Activated T-cell treated with anti-CD3 and anti-CD28 coated beads, Interleukin-2, amount 50 U/mL, for 4 hours (primary cell): ENCODE measurements at places on chromosomes 2 and 18. TPM values are rescaled to one million over a fixed set of nuclear protein-coding genes. Genes with fewer than 3 reads are reported as not detected.

- DNase-seq = no peak
Measured at GRCh38 chr18:21183670-21184069, 58.4 kb upstream of the GREB1L start.

- no peak for DNase-seq
Measured at GRCh38 chr2:222293660-222294630, 4.9 kb downstream of the PAX3 start.

GRCh38 chr2:66580166-66581049, 145.5 kb downstream of the MEIS1 start:
- no peak for DNase-seq

GRCh38 chr2:1869987-1870386, 125.7 kb upstream of the PXDN start:
- no peak for DNase-seq

DNA sequence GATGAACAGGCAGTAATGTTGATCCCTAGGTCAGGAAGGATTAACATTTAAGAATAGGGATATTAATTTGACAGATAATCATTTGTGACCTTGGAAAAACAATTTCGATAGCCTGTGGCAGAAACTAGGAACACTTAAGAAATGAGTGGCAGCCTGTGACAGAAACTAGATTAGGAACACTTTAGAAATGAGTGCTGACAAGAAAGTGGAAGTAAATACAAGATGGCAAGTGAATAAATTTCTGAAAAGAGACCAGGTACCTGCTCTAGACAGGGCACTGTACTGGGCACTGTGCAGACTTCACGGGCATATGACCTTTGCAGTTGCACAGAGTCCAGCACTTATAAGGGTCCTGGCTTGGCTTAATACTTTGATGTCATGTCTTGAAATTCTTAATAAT, 5.5 kb upstream of the HNRNPA3 start:
- no peak for DNase-seq

DNA sequence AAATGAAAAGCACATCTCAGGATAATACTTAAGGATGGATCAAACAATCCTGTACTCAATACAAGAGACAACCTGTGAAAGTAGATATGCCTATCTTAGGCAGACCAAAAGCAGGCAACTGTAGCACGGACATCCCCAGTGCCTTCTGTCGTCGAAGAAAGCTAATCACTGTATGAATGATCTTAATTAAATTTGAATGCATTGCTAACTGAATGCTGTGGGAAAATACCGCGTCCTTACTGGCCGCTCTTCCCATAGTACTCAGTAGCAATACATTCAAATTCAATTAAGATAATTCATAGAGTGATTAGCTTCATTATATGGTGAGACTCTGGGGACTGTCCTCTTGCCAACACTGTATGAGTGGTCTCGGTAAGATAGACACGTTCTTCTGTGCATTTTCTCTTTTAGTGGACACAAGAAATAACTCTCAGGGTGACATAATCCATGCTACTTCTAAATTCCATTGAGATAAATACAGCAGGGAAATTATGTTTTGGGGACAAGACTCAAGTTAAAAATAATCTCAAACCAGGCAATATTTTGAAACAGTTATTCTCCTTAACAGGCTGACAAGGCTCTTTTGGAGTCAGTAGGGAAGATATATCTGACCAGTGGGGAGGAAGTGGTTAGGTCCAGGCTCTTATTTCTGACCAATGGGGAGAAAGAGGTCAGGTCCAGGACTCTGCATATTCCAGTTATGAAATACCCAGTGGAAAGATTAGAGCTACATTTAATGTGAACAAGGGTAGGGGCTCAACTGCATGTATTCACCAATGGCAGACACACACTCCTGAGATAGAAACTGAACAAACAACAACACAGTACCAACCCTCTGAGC, 97.3 kb downstream of the DOCK10 start:
- no peak for DNase-seq

DNA sequence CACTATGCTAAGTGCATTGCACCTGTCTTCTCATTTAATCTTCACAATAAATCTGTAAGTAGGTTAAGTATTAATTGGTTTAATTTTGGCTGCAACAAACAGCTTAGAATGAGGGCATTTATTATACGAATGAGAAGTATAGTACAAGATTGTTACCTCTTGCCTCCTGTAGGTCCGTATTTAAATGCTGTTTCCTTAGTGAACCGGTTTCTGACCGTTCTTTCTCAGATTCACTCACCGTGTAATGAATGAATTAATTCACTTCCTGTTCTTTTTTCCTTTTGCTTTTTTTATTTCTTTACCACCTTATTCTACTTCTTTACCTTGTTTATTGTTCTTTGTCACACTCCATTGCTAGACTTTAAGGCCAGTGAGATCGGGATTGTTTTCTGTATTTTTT, 153.8 kb upstream of the RASGRP3 start:
- DNase-seq = no peak

- DNase-seq = no peak
Measured at GRCh38 chr2:125644257-125644656, 1011.7 kb upstream of the GYPC start.

DNA sequence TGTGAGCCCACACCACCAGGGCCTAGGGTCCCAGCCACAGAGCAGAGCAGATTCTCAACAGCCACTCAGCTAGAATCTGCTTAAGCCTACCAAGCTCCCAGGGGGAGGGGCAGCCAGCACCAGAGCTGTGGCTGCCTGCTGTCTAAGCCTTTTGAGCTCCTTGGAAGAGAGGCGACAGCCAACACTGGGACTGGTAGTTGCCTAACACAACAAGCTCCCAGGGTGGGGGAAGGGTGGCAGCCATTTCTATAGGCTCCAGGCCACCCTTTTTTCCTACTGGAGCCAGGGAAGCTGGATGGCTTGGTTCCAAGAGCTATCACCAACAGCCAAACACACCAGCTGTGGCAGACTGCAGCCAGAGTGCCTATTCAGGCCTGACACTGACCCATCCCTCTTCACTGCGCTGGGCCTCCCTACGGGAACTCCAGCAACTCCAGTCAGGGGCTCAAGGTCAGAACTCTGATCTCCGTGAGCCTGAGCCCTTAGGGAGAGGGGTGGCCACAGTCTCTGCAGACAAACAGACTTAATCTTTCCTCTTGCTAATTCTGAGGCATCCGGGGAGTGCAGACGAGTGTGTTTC, 1824.3 kb upstream of the CELF4 start:
- DNase-seq = no peak

DNA sequence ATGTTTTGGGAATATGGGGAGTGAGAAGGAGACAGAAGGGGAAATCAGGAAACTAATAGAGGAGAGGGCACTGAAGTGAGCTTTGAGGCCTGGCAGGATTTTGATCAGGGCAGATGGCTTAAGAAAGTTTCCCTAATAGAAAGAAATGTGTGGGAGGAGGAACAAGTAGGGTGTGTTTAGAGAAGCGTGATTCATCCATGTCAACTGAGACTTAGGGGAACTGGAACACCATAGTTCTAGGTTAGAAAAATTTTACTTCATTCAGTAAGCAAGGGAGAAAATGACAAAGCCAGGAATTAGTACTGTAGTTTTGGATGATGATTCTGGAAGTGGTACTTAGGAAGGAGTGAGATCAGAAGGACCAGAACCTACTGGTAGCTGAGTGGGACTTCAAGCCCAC, 296.0 kb downstream of the PLCL1 start:
- DNase-seq = no peak

METTL8 gene
- 38.6 TPM for total RNA-seq

DNA sequence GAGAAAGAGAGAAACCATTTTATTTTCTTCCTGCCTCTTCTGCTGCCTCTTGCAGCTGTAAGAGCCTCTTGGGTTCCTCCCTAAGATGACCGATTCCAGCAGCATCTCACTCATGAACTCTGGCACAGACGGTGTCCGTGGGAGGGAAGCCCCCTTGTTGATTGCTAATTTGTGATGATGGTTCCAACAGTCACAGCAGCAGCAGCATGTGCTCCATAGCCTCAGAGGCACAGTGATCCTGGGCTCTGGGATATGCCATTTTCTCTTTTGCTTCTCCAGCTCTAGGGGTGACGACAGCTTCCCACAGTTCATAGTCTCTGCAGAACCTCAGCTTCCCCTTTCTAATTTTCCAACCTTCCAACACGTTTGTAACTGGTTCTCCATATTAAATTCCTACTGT, 324.2 kb upstream of the HS6ST1 start:
- no peak for DNase-seq

- DNase-seq = no peak
Measured at GRCh38 chr2:239201884-239202283, 198.9 kb downstream of the HDAC4 start.

- DNase-seq = no peak
Measured at GRCh38 chr2:108023776-108024175, 37.5 kb downstream of the SLC5A7 start.

- DNase-seq = no peak
Measured at GRCh38 chr2:16014041-16014787, 73.9 kb downstream of the MYCN start.

DNA sequence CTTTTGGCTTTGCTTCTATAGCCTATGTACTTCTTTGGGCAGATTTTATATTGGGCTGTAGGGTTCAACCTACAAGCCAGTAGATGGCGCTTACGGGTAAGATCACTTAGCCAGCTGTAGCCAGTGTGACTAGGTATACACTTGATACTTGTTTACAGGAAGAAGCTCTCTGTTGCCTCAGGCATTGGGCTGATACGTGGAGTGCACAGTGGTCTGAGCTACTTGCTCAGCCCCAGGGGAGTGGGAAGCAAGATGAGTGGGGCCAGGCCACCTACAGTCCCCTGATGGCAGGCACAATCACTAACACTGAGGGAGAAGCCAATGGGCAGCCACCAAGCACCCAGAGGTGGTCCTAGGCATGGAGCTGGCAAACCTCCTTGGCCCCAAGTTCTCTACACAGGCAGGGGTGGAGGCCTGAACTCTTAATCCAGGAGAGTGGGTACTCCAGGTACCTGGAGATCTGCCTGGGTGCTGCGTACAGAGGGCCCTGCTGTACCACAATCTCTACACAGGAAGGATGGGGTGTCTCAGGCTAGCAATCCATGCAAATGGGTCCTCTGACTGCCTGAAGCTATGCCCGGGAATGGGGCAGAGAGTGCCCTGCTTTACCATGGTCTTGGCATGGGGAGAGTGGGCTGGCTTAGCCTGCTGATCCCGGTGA, 122.2 kb downstream of the NCOA1 start:
- DNase-seq = no peak

- no peak for DNase-seq
Measured at GRCh38 chr18:55351241-55351691, 236.7 kb downstream of the TCF4 start.

DNA sequence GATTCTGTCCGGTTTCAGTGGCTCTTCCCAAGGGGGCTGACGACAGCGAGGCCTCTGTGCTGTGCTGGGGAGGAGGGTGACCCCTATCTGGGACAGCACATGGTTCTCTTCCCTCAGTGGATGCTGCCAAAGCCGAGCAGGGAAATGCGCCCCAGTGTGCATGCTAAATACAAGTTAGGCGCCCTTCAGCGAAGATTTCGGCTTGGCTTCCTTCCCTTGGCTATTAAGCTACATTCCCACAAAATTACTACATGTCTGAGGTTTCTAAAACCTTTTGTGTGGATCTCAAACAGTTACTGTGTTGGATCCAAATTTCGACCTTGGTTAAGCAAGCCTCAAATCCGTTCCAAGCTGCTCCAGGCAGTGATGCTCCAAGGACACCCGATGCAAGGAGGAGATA, 440.3 kb downstream of the NRXN1 start:
- no peak for DNase-seq

GRCh38 chr18:10038268-10038667, 124.5 kb downstream of the VAPA start:
- DNase-seq = no peak

- DNase-seq = no peak
Measured at GRCh38 chr2:62186156-62186905, 9.6 kb upstream of the B3GNT2 start.

DNA sequence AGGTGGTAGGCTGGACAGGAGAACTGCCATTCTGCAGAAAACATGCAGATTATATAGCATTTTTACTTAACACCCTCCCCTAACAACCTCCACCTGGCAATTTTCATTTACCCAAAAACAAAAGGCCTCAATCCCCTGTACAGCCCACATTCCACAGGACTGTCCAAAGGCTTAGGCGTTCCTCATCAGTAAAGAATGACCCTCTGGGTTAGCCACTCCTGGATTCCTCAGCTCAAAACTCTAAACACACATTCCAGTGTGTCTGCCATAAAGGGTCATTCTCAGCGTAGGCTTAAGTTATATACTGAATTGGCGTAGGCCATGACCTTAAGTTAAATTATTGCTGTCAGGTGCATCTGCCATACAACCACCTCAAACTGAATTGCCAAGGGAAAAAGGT, 261.8 kb upstream of the CHAC2 start:
- no peak for DNase-seq

DNA sequence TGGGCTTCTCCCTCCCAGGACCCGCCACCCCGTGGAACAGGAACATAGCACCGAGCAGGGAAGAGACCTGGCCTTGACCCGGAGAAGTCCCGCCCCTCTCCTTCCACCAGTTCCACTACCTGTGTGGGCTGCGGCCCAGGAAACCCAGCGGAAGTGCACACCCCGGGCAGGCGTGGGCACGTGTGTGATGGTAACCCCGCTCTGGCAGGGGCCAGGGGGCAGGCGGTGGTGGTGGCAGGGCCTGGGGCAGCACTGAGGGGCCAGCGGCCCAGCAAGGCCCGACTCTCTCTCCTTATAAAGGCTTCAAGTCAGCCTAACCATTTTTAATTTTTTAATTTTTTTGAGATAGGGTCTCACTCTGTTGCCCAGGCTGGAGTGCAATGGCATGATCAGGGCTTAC, 129.0 kb upstream of the FAM98A start:
- no peak for DNase-seq

TWIST2 gene
- not detected for total RNA-seq

DNA sequence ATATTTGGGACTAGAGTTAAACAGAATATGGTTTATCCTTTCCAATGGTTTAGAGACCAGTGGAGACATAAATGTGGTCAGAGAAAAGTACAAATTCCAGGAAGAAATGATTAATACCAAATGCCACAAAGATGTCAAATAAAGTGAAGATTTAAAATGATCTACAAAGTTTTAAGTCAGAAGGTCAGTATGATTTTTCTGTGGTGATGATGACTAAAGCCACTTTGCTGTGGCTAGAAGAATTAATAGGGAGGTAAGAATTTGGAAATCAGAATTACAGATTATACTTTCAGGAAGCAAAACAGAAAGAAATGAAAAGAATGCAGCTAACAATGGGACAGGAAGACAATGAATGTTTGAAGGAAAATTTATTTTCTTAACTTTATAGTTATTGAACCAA, 91.5 kb upstream of the CDH7 start:
- no peak for DNase-seq

GRCh38 chr18:27685807-27686412, 491.0 kb downstream of the CDH2 start:
- no peak for DNase-seq

GRCh38 chr2:71153585-71154224, 23.3 kb downstream of the MPHOSPH10 start:
- no peak for DNase-seq

DNA sequence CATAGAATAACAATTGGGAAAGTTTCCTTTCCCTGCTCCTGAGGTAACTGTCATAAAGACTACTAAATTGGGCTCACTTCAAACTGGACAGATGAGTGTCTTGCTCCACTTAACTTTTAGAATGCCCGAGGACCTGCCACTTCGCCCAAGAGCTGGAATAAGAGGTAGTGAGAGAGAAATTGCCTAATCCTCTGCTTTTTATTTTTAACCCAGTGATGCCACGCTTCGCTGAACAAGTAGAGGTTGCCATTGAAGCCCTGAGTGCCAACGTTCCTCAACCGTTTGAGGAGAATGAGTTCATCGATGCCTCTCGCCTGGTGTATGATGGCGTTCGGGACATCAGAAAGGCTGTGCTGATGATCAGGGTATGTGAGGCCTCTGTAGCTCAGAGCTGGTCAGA, 269.4 kb upstream of the LRRTM1 start:
- no peak for DNase-seq

UGT1A6 gene
- not detected for total RNA-seq

GRCh38 chr2:29640360-29640759, 281.0 kb downstream of the ALK start:
- DNase-seq = no peak

RAX gene
- total RNA-seq = not detected
